Left renal cortex interstitium (tissue), 4 donors: ENCODE measurements at places on chromosomes 3 and 15.

DNA sequence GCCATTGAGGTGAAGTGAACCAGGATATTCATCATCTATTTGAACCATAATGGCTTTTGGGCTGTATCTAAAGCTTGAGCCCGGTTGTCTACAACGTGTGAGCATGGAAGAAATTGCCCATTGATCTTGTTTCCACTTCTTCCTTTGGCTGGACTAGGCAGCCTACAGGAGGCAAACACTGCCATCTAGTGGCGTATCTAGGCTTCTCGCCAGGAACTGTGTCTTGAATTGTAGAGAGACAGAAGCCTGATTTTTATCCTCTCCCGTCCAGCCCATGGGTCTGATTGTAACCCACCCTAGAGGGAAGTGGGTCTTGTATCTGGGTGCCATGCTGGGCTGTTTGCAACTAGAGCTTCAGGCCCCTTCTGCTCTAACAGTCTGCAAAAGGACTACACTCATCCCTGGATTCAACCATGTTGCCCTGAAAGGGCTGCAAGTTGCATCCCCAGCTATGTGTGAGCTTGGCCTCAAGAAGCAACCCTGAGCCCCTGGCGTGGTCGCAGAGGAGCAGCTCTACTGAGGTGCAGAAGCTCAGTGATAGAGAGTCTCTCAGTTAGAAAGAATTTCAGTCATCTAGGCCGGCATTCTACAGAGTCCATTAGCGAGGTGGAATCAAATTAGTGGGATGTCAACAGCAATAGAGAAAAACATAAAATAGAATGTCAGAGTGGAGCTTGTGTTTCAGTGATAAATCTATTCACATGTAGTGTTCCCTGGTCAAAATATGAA, 170.2 kb upstream of the UMPS start:
- no peak for DNase-seq

DNA sequence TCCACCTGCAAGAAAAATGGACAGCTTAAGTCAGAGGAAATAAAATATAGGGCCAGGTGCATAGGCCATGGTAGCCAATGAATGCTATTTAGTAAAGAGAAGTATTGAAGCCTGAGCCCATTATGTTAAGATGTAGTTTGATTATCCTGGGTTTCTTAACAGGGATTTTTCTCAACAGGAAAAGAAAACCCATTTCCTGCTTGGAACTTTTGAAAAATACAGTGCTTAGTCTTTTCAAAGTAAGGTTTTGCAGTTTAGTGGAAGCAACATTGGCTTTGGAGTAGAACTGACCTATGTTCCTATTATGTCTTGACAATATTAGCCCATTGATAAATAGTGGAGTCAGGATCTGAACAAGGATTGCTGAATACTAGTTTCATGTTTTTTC, 259.5 kb upstream of the TGFBR2 start:
- no peak for DNase-seq

DNA sequence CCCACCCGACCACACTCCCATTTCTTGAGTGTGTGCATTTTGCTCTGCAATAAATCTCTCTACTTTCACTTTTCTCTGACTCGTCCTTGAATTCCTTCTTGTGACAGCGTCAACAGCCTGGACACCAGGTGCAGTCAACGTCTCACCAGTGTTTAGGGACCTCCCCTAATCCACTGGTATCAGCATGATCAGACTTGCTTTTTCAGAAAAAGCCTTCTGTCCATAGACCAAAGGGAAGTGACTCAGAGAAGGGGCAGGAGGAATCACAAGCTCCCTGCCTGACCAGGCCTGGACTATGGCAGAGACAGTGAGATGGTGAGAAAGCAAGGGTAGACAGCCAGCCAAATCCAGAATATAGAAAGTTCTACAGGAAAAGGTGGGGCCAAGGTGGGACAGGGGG, 15.5 kb downstream of the CCR5 start:
- DNase-seq, result no peak

DNA sequence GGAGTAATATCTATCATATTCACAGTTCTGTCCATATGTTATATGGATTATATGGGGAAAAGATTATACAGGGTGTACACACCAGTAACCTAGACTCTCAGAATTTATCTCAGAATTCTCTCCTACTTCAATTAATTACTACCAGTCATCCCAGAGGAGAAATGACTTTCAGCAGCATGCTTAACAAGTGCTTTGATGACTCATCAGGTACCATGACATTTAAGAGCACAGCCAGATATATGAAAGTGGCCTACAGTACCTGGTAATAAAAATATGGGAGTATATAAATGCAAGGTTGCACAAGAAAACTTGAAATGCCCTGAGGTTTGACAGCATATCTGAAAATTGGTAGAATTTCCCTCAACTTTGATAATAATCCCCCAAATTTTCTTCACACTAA, 1273.0 kb downstream of the OTOL1 start:
- no peak for DNase-seq
